ENCODE measurements at places on chromosomes 16 and 17.

- no peak for DNase-seq
Observed at GRCh38 chr17:51660266-51660665, 399.9 kb downstream of the UTP18 start.

- DNase-seq, result no peak
Observed at GRCh38 chr17:1367351-1367745, 32.7 kb downstream of the YWHAE start.

DNA sequence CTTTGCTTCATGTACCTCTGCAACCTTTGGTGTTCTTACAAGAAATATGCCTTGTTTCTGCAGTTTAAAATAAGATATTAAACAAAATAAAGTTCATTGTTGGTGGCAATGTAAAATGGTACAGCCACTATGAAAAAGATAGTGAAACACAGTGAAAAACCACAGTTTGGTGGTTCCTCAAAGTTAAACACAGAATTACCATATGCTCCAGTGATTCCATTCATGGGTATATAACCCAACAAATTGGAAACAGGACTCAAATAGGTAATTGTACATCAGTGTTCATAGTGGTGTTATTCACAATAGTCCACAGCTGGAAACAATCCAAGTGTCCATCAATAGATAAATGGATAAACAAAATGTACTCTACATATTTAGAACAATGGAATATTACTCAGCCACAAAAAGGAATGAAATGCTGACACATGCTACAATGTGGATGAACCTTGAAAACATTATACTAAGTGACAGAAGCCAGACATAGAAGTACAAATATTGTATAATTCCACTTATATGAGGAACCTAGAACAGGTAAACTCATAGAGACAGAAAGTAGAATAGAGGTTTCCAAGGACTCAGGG is 49.2 kb downstream of the CUEDC1 start:
- DNase-seq, result no peak

- DNase-seq, result no peak
Observed at GRCh38 chr17:2995377-2995776, 68.0 kb downstream of the OR1D5 start.

DNA sequence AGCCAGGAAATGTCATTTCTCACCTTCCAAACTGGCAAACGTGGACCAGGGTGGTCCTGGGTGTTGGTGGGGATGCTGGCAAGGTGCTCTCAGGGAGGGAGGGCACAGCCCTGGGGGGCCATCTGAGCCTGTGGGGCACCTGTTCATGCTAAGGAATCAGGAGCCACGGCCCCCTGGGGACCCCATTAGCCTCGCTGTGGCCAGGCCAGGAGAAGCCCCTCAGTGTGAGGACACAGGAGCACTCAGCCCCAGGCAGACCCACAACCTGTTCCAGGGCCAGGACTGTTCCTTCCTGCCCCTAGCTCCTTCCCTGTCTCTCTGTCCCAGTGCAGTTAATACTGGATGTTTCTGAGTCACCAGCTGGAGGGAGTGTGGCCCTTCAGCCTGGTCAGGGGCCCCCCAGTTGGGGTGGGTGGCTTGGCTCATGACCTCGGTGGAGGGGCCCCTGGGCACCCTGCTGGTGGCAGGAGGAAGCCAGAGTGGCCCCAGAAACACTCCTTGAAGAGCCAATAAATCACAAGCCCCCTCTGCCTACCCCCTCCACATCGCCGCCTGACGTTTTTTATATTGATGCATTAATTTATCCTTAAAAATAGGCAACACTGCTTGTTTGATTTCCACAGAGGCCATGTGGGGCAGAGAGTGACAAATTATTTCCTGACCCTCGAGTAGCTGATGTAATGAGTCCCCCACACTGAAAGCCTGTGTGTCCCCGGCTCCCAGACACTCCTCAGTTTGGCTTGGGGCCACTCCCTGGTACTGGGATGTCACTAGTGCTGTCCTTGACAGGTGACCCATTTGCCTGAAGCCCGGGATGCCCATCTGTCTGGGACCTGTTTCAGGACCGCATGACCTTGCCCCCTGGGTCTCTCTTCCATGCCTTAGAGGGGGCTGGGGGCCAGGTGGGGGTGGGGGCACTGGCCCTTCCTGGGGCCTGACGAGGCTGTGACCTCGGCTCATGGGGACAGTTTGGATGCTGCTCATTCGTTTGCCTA is 22.3 kb downstream of the ACTG1 start:
- DNase-seq, result no peak

GRCh38 chr17:59498530-59499307 is 66.7 kb upstream of the DHX40 start:
- no peak for DNase-seq

GRCh38 chr16:74601126-74601871 is 5.6 kb downstream of the GLG1 start:
- DNase-seq, result no peak

GRCh38 chr17:64245218-64246145 is 17.6 kb downstream of the TEX2 start:
- no peak for DNase-seq

DNA sequence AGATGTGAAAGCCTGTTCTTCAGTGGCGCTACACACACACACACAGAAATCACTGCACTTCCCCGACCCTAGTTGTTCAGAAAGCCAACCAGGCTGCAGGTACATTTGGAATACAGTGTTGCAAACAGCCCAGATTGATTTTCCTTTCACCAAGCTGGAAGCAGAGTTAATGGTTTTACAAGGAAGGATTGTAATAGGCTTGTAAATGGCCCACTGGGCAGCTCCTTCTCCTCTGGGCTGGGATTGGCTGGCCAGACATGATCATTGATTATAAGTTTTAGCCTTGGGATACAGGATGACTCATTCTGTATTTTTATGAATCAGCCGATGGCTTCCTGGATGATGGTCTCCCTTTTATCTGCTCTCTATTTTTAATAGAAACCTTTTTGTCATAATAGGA is 2.5 kb downstream of the VAT1L start:
- DNase-seq, result no peak

DNA sequence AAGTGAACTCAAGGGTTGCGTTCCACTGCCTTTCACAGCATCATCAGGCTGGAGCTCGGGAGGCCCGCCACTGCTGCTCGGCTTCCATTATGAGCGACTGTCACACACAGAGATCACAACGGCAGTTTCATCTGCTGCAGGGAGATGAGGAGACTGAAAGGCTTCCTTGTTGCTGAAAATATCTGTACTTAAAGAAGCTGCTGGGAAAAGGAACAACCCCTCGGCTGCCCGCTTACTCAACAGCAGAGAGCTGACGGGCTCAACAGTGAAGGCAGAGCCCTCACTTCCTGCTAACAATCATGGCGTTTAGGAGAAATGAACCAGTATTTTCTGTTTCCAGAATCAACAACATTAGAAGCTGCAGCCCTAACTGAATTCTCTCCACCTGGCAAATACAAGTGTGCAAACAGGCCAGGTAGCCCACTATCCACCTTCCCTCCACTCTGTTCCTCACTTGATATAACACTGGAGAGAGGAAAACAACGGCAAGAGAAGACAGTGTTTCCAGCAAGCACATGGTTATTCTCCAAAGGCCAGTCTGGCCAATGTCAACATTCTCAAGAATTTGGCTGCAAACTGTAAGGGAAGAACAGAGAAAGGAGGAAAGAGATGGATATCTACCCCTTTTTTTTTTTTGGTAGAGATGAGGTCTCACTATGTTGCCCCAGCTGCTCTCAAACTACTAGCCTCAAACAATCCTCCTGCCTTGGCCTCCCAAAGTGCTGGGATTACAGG is 33.7 kb downstream of the MBTPS1 start:
- no peak for DNase-seq

DNA sequence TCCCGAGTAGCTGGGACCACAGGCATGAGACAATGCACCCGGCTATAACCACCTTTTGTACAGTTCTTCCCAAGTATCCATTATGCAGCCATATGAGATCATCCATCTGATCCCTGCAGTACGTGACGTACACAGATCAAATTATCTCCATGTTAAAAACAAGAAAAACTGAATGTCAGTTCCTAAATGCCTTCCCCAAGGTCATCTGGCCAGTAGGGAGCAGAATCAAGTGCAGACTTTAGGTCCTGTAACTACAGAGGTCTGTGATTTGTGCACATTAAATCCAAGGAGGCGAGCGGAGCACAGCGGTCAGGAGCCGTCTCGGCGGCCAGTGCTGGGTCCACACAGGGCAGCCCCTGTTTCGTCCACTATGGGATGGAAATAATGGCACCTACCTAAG is 23.7 kb downstream of the ZCCHC14 start:
- no peak for DNase-seq

GRCh38 chr16:30488764-30489605 is 16.4 kb downstream of the ITGAL start:
- DNase-seq, result no peak

GRCh38 chr16:86096850-86097249 is 197.9 kb downstream of the IRF8 start:
- DNase-seq, result no peak

GRCh38 chr17:41231731-41232130 is 518 bp upstream of the KRTAP9-3 start:
- no peak for DNase-seq

DNA sequence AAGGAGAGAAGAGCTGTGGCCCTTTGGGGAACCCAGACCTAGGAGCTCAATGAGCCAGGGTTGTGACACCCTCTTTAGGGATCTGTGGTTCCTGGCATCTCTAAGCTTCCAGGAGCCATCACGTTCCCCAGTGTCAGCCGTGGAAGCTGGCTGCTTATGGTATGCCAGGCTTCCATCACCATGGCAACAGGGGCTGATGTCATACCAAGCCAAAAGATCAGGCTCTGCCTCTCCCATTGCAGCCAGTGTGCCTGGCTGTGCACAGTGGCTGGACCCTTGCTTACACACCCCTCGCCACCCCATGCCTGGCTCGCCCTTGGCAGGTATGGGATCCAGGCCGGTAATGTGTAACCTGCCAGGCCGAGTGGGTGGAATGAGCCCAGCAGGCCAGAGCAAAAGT is 91.1 kb downstream of the SSH2 start:
- no peak for DNase-seq

GRCh38 chr16:59455497-59455896 is 721.4 kb upstream of the GOT2 start:
- DNase-seq, result no peak

DNA sequence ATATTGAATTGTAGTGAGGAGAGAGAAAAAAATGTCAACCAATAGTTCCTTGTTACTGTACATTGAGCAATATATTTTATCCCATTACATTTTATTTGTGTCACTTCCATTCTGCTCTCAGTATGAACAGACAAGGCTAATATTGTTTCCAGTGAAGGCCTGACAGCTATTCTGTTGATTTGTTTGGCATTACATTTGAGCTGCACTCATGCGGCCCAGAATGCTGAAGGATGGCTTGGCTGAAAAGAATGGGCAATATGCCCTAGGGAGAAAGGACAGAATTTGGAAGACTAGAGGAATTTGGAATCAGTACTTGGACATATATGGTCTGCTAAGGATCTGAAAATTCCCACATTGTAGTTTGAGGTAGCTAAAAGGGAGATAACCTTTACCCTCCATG is 1294.4 kb downstream of the CDH8 start:
- no peak for DNase-seq

DNA sequence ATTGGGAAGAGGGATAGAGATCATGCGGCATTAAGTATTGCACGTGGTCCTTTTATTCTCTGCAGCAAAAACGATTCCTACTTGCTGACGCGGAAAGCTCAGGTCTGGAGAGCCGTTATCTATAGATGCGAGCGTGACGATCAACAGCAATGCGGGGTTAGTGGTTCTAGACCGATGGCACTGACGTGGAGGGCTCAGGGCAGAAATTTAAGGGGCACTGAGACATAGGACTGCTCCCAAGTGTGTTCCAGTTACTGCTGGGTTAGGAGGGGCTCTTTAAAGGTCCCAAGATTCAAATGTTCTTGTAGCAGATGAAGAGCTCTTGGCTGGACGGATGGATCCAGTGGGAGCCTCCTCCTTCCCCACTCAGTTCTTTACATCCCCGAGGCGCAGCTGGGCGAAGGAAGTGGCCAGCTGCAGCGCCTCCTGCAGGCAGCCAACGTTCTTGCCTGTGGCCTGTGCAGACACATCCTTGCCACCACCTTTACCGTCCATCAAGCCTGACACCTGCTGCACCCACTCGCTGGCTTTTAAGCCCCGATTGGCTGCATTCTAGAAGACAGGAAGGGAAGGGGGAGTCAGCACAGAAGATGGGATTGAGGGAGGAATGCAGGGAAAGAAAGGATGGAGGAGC is 732 bp upstream of the EXOSC6 start:
- no peak for DNase-seq

DNA sequence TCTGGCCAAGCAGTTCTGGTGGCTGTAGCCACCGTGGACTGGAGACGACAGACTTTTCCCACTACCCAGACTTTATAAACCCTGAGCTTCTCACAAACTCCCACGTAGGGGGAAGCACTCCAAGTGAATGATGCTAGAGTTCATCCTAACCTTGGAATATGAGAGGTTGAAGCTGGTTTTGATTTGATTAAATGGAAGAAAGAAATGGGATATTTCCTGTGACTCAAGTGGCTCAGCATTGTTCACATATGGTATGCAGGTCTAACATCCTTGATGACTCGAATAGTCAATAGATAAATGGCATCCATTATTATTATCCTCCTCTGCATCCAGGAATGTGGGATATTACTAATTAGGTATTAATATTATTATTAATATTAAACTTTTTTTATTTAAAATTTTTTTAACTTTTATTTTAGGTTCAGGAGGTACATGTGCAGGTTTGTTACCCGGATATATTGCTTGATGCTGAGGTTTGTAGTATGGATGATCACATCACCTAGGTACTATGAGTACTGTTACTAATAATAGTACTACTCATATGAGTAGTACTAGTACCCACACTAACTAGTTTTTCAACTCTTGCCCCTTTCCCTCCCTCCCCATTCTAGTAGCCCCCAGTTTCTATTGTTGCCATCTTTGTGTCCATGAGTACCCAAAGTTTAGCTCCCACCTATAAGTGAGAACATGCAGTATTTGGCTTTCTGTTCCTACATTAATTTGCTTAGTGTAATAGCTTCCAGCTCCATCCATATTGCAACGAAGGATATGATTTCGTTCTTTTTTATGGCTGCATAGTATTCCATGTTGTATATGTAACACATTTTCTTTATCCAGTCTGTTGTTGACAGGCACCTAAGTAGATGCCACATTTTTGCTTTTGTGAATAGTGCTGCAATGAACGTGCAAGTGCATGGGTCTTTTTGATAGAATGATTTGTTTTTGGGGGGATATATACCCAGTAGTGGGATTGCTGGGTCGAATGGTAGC is 22.9 kb downstream of the PIK3R6 start:
- no peak for DNase-seq

DNA sequence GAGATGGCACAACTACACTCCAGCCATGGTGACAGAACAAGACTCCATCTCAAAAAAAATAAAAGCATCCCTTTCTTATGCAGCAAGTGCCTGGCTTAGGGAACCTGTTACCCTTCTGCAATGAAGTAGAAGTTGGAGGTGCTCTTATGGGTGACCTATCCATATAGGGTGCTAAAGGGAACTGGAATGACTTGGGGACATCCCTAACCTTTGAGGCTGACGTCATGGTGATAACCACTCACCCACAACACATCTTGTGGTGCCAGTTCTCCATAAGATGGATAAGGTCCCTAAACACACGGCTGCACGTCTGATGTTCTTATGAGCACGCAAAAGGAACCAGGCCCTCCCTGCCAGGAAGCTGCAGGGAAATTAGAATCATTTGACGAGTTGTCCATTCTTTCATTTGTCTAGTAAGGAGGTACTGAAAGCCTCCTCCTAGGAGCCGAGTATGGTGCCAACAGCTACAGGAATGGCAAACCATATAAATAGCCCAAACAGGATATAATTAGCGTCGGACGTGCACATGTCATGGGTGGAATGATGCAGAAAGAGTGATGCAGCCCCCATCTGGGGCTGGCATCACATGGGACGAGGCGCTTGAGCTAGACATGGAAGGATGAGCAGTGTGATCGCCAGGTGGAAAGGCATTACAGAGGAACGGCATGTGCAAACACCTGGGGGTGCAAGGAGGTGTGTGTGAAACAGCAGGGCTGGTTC is 52.5 kb downstream of the ARHGAP27 start:
- no peak for DNase-seq

- no peak for DNase-seq
Observed at GRCh38 chr16:20399185-20399584, 5.4 kb downstream of the PDILT start.

Data from NCI-H1436 treated with DMSO at 0.1 percent for 48 hours (cell line).